Kidney capillary endothelial cell (primary cell): ENCODE measurements at places on chromosomes 5 and 9.
A peak's percentile ranks its signal among the peaks of the same experiment; 100 is the strongest.

- no peak for DNase-seq
Observed at GRCh38 chr9:8570776-8571175, 771.2 kb upstream of the DMAC1 start.

DNA sequence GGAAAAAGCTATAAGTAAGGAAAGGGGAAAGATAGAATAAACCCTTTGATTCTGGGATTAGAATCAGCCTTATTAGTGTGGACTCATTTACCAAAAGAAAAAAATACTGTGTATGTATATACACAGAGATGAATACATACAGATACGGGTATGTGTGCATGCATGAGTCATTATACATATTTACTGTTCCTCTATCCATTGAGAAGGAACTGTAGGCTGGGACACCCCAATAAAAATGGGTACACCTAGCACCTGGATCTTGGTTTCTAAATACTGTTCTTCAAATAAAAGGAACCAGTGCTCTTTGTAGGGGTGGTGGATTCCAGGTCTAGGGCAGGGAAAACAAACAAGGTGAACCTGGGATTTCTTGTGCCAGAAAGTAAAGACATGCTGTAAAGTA is 48.3 kb downstream of the WHRN start:
- DNase-seq = no peak

DNA sequence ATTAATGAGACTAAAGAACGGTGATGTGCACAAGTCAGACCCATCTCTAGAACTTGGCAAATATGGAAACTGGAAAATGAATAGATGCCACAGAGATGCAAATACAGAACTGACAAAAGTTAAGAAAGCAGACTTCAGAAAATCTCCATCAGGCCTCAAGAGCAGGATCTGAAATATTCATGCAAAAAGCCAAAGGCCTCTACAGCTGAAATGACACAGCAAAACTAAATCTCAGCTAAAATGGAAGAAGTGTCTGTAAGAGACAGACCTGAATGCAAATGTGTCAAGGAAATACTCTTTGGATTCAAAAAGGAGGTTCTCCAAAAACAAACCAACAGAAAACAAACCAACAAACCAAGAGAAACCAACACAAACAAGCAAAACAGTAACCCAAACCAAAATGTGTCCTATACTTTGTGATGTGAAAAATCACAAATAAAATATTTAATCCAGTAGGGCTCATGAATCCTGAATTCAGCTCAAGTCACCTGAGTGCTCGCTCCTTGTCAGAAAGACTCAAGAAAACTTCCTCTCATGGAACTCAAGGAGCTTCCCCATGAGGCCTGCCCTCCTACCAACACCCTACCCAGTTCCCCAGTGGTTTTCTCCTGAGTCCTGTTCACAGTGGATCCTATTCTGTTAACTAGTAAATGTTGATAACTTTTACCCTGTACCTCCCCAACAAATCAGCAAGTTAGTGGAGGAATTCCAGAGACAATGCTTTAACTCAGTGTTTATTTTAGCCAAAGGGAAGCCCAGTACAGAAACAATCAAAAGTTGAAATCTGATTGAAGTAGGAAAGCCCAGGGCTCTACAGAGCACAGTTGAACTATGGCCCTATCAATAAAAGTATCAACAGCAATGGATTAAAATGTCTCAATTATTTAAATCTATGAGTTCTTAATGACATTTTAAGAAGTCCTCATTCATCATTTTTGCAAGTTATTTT is 14.6 kb downstream of the MRPS27 start:
- DNase-seq = no peak

DNA sequence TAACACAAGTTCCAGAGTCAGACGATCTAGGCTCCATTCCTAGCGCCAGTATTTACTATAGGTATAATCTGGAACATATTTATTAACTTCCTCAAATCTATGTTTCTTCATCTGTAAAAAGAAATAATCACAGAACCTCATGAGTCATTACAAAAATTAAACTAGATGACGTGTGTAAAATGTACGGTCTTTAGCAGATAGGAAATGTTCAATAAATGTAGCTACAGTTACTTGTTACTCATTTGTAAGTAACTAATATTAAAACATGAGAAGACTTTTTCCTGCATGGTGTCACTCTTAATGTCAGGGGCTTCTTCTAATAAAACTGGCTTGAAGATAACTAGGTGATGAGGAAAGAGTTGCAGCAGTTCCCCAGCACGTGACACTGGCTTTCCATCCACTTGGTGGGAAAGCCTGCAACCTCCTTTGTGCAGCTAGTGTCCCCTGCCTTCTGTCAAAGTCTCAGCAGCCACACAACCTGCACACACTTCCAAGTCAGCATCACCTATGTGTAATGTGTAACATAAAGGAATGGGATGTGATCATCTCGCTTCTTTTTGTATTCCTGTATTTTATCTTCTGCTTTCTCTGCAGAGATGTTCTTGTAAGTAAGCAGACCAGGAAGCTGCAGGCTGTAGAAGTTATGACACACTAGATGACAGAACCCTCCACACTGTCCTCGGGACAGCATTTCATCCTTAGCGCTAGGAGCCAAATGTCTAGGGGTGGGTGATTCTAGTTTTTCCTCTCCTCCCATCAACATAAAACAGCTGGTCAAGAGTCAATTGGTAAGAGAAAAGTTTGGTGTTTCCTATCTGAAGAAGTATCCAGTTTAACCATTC is 1.8 kb upstream of the JAKMIP2 start:
- DNase-seq = no peak

DNA sequence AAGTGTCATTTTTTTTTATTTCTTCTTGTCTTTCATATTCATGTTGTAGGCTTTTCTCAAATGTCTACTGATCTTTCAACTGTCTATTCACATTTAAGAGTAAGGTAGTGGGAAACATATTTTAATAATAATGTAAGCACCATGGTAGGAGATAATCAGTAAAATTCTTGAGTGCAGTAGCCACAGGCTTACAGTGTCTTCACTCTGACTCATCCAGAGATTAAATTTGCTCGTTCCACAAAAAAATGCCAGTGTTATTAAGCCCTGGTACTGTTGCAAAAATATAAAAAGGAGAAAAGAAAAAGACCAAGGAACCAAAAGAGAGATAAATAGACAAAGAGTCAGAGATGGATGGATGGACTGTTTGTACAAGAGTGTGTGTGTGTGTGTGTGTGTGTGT is 43.0 kb downstream of the PARP8 start:
- DNase-seq = no peak

DNA sequence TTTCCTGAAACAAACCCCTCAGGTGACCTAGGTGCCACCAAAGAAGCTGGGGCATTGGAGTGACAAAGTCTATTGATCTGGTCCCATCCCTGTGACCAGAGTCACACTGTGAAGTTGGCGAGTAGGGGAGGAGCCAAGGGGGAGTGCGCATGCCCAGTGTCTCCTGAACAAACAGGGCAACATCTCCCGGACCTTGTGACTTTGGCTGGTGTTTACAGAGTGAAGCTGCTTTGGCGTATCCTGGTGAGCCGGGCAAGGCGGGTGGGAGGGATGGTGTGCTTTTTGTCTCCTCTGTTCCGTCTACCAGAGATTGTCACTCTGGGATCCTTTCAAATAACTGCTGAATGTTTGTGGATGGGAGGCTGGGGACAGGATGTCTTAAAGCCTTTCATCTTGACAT is 204.5 kb downstream of the HSPA4 start:
- no peak for DNase-seq

DNA sequence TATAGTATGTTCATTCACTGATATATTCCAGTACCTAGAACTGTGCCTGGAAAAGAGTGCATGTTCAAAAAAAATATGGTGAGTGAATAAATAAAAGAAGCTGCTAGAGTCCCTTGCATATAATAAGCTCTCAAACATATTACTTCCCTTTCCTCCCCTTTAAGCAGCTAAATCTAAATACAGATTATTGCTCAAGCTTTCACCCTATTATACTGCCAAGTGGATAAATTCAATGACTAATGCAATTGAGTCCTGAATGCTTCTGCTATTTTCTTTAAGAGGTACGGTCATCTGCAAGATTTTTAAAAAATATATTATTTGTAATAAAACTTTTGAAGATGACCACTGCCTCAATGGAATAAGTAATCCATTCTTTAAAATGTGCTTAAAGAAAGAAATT is 248.4 kb downstream of the PLK2 start:
- DNase-seq = no peak

GRCh38 chr9:134285215-134285845 is 40.9 kb upstream of the RXRA start:
- DNase-seq = no peak

DNA sequence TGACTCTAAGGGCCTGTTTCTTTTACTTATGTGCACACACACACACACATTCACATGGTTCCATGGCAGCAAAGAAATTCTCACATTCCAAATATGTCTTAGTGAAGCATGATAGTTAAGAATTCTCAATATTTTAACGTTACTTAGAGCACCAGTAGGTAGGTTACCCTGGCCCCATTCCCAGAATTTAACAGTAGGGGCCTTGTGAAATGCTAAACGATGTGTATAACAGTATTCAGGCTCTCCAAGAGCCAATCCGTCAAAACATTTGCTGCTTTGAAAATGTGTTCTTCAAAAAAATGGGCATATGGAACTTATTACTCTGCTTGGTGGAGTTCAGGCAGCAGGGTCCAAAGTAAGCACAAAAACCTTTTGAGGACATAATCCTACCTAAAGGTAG is 93.7 kb upstream of the DAB2 start:
- no peak for DNase-seq

GRCh38 chr5:107515521-107516080 is 155.1 kb downstream of the EFNA5 start:
- no peak for DNase-seq

DNA sequence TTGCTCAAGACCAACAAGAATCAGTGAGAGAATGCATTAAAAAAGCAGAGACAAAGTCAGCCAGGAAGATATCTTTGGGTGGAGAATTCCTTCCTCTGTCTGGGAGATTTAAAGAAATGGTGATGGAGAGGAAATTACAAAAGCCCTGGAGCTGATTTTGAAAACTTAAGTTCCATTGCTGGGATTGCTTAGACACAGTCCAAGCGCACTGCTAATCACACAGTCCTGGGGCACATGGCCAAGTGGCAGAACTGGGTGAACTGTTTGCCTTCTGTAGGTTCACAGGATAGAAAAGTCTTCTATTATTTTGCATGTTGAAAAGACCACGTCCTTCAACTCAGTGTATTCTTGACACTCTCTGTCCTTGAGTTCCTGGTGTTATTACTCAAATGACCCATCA is 284.9 kb upstream of the FBXL7 start:
- no peak for DNase-seq

- DNase-seq = no peak
Observed at GRCh38 chr5:53453898-53454718, 26.3 kb upstream of the FST start.

DNA sequence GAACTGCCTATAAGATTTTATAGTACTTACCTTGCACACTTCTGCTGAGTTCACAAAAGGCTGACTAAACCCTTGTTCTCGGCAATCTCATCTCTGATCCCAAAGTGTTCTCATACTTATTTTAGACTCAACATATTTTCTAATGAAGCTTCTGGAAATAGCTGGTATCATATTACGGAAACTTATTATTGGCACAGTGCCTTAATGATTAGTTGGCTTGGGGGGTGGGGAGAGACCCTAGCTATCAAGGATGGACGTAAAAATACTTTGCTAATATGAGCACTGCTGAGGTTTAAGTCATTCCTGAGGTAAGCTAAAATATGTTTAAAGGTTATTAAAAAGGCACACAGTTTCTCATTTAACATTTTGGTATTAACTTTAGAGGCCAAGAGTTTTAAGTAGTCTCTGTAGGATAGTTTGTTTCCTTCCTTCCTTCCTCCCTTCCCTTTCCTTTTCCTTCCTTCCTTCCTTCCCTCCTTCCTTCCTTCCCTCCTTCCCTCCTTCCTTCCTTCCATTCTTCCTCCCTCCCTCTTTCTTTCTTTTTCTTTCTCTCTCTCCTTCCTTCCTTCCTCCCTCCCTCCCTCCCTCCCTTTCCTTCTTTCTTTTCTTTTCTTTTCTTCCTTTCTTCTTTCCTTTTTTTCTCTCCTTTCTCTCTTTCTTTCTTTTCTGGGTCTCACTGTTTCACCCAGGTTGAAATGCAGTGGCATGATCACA is 31.5 kb downstream of the ZSWIM6 start:
- DNase-seq = no peak

- no peak for DNase-seq
Observed at GRCh38 chr9:20300430-20301115, 321.7 kb downstream of the MLLT3 start.

- DNase-seq = peak; percentile 13
Observed at GRCh38 chr9:19940811-19941535, 152.1 kb upstream of the SLC24A2 start.

DNA sequence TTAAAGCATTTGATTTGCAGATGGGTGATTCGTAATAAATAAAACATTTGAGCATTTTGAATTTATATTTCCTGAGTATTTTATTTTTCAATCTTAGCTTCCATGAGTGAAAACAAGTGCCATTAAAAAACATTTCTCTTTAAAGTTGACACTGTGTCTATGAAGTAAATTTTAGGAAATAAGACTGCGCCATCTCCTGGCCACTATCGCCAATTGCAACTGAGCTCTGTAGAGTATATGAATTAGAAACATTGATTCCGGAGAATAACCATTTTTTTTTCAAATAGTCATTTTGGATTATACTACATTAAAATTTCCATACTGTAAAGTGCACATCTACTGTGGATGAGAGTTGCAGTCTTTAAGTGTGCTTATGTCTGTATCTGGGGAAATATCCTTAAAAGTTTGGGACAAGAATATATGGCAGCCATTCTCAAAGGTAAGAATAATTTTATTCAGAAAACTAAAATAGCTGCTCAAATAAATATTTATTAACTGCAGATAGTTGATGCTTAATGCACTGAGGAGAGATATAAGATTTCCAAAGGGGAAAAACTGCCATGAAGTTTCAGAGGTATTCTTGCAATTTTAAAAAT is 5.9 kb downstream of the DMRTA1 start:
- peak; percentile 41 for DNase-seq

- peak; percentile 84 for DNase-seq
Observed at GRCh38 chr5:82164176-82164976, 113.8 kb downstream of the RPS23 start.

DNA sequence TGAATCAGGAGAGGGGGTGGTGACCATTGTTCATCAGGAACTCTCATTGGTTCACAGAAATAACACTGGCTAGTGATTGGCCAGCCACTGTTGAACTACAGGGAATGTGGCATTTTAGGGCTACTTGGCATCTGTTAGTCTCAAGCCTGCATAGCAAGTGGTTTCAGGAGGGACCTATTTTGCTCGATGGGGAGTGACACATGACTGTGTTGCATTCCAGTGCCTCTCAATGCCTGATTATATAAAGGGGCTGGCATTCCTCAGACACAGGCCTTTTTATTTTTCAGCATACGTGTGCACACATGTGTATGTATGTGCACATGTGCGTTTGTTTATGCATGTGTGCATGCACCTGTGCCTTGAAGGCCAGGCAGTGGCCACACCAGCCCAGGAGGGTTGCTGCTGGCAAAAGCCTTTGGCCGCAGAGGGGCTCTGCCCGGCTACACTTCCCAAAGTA is 23.2 kb downstream of the FGD3 start:
- no peak for DNase-seq

DNA sequence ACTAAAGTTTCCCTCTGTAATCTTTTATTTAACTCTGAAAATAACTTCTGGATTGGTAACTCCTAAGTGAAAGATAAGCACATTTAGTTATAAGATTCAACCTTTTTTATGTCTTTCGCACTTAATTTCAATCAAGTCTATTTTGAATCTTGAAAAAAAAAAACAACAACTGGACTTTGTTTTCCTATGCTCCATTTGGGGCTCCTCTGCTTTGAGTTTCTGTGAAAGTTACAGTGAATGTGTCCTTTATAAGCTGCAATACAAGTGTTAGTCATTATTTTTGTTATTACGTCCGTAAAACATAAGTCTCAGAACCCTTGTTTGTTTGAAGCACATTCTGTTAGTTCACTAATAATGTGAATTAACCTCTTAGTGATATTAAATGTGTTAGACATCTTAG is 276.8 kb downstream of the ADAMTS6 start:
- no peak for DNase-seq

- no peak for DNase-seq
Observed at GRCh38 chr5:14925326-14925725, 53.7 kb upstream of the ANKH start.
